ENCODE measurements at places on chromosomes 4 and X.

- H3K27me3 ChIP-seq = peaks cover 17% of the 10 kb centered on the region
- H3K27ac ChIP-seq = no peak overlapping the region
- no peaks in the 10 kb centered on the region for H3K4me1 ChIP-seq
- H3K36me3 ChIP-seq = no peaks in the 10 kb centered on the region
- no peak for DNase-seq
Measured at GRCh38 chr4:77124576-77124975, 32.4 kb upstream of the CCNG2 start.

DNA sequence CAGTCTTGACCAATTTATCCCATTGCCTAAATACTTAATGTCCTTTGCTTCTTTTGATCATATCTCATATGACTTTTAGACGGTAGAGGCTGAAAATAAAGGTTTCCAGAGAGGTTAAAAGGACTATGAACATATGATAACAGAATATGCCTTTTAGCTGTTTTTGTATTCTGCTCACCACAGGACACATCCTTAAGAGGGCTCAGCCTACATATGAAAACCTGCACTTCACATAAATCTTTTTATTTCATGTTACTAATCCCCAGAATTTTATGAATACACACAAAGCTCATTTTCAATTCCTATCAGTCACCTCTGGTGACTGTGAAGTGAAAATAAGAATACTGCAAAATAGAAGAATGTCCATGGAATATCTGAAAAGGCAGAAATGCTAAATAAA is 92.0 kb downstream of the GPM6A start:
- no peaks in the 10 kb centered on the region for H3K4me1 ChIP-seq
- H3K4me3 ChIP-seq = no peak overlapping the region
- no peaks in the 10 kb centered on the region for H3K36me3 ChIP-seq
- no peaks in the 10 kb centered on the region for H3K27me3 ChIP-seq
- no peak for DNase-seq

DNA sequence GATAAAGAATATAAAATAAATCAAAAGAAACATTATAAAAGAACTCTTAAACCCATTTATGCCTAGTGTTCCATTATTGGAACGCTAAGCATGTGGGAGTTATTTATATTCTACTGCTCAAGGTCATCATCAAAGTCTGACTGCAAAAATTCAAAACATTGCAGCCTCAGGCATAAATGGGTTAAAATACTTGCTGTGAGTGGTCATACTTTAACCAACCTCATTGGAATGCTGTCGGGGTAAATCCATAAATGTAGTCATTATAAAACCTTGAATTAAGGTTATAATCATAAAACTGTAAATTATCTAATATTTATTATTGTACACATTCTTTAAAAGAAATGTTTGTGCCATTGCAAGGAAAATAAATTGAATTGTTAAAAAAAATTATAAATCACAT is 55.0 kb downstream of the RPS6KA6 start:
- H3K36me3 ChIP-seq = no peaks in the 10 kb centered on the region
- H3K4me3 ChIP-seq = no peak overlapping the region
- no peaks in the 10 kb centered on the region for H3K27me3 ChIP-seq
- no peaks in the 10 kb centered on the region for H3K4me1 ChIP-seq
- H3K27ac ChIP-seq = no peak overlapping the region

DNA sequence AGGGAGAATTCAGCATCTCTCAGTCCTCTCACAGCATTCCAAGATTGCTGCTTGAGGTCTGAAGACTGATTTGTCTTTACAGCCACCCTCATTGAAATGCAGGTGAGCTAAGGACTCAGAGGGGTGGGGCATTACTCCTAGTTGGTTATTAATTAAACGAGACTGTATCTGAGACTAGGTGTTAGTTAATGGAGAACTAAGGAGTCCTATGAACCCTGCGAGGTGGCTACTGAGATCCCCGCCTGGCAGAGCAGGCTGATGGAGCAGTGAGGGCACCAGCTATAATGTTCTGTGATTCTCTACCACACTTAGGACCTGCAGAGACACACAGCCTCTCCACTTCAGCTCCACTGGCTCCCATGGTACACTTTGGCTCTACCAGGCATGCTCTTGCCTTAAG is 215.3 kb downstream of the MID1IP1 start:
- no peaks in the 10 kb centered on the region for H3K4me1 ChIP-seq
- H3K27me3 ChIP-seq = peaks cover 2% of the 10 kb centered on the region
- DNase-seq = no peak
- no peak overlapping the region for H3K4me3 ChIP-seq

GRCh38 chrX:37776283-37776986 is 3.4 kb upstream of the CYBB start:
- peak overlapping the region; percentile 32 for H3K27ac ChIP-seq
- peak overlapping the region; percentile 40 for H3K4me3 ChIP-seq

GRCh38 chr4:23384741-23385140 is 505.1 kb downstream of the PPARGC1A start:
- no peaks in the 10 kb centered on the region for H3K36me3 ChIP-seq
- H3K27me3 ChIP-seq = no peaks in the 10 kb centered on the region
- no peaks in the 10 kb centered on the region for H3K4me1 ChIP-seq
- H3K4me3 ChIP-seq = no peak overlapping the region
- no peak for DNase-seq
- H3K27ac ChIP-seq = no peak overlapping the region

- H3K27me3 ChIP-seq = peaks cover 16% of the 10 kb centered on the region
- H3K27ac ChIP-seq = no peak overlapping the region
- H3K4me1 ChIP-seq = no peaks in the 10 kb centered on the region
- H3K36me3 ChIP-seq = no peaks in the 10 kb centered on the region
- H3K4me3 ChIP-seq = no peak overlapping the region
Measured at GRCh38 chrX:16125520-16126149, 2.3 kb downstream of the GRPR start.

- no peaks in the 10 kb centered on the region for H3K4me1 ChIP-seq
- no peaks in the 10 kb centered on the region for H3K36me3 ChIP-seq
- no peak overlapping the region for H3K27ac ChIP-seq
- DNase-seq = no peak
- H3K27me3 ChIP-seq = no peaks in the 10 kb centered on the region
Measured at GRCh38 chr4:20895208-20895607, 194.9 kb downstream of the PACRGL start.

- H3K4me3 ChIP-seq = no peak overlapping the region
- no peaks in the 10 kb centered on the region for H3K36me3 ChIP-seq
- H3K27ac ChIP-seq = no peak overlapping the region
Measured at GRCh38 chr4:95643627-95644026, 94.9 kb upstream of the UNC5C start.

- no peak overlapping the region for H3K4me3 ChIP-seq
- no peak for DNase-seq
- H3K27me3 ChIP-seq = no peaks in the 10 kb centered on the region
- no peaks in the 10 kb centered on the region for H3K36me3 ChIP-seq
- H3K4me1 ChIP-seq = no peaks in the 10 kb centered on the region
Measured at GRCh38 chr4:5128569-5128968, 77.3 kb downstream of the STK32B start.
